ENCODE measurements at places on chromosomes 16 and 17.
A peak's percentile ranks its signal among the peaks of the same experiment; 100 is the strongest.

GRCh38 chr16:79159261-79160049 is 441.1 kb downstream of the MAF start:
- no peak for DNase-seq

GRCh38 chr16:7946142-7946541 is 613.5 kb downstream of the RBFOX1 start:
- DNase-seq: no peak

DNA sequence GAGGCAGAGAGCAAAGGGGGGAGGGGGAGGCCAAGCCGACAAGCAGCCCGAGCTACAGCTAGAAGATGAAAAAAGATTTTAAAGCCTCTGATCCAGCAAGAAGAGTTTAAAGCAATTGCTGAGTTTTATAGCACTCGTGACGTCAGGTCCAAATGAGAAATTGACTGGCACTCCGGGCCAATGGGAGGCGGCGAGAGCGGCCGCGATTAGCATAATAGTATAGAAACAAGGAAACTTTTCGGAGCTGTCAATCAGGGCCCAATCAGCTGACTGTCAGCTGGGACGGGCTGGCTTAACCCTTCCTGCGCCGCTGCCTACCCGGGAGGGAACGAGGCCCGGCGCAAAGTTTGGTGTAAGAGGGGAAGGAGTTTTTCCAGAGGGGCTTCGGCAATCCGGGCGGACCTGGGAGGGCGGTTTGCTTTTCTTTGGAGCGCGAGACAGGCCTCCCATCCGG is at the start of gene MAF:
Gene MAF (minus strand): TSS at position 100 of the 454 bp plus-strand sequence. CDS start 835 bp downstream, outside the sequence.
- DNase-seq: peak; percentile 8

- DNase-seq: no peak
Observed at GRCh38 chr16:86052926-86053325, 154.0 kb downstream of the IRF8 start.

GRCh38 chr17:7836596-7837407 is 2.8 kb downstream of the KDM6B start:
- DNase-seq: peak; percentile 98

DNA sequence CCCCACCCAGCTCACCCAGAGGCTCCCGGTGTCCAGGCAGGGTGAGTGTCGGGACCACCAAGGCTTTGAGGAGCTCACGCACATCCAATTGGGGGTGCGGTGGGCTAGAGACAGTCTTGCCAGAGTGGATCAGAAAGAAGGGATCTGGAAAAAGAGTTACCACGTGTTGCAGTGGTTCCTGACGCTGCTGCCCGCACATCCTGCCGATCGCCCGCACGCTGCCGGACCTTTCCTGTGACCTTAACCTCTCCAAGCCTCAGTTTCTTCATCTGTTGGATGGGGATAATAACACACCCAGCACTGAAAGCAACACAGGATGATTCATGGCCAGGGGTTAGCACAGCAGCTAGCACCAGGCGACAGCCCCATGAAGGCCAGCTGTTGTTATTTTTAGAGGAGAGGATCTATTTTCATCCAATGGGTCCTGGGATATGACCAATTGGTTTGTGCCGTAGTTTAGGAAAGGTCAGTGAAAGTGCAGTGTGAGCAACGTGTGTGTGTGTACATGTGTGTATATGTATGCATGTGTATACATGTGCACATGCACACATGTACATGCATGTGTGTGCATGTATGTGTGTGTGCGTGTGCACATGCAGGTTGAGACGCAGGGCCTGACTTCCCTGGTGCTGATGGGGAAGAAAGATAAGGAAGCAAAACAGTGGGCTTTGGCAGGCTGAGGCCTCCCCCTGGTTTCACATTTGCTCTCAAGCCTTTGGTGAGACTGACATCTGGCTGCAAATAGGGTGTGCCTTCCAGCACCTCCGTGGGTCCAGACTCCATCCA is 2.5 kb downstream of the ITGAX start:
- DNase-seq: no peak

DNA sequence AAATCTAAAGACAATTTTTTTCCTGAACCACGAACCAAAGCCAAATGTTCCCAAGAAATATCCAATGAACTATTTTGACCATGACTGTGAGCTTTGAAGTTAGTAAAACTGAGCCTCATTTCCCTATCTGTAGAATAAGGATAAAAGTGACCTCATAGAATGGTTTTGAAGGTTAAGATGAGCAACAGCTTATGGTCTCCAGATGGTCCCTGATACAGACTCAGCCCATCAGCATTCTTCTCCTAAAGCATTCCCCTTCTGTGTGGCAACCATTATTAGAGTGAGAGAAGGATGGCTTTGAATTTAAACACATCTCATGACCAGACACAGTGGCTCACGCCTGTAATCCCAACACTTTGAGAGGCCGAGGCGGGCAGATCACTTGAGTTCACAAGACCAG is 70.1 kb downstream of the COPRS start:
- DNase-seq: peak; percentile 36

GRCh38 chr16:73011926-73012325 is 36.0 kb downstream of the ZFHX3 start:
- no peak for DNase-seq

- DNase-seq: no peak
Observed at GRCh38 chr16:56948234-56948633, 13.5 kb upstream of the CETP start.

DNA sequence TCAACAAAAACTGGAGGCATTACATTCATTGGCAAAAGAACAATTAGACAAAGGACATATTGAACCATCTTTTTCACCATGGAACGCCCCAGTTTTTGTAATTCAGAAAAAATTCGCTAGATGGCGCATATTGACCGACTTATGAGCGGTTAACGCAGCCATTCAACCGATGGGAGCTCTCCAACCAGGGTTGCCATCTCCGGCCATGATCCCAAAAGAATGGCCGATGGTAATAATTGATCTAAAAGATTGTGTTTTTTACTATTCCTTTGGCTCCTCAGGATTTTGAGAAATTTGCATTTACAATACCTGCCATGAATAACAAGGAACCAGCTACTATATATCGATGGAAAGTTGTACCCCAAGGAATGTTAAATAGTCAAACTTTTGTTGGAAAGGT is 21.4 kb downstream of the ALOX15B start:
- peak; percentile 82 for DNase-seq

GRCh38 chr17:36482611-36483504 is 3.6 kb upstream of the ZNHIT3 start:
- peak; percentile 74 for DNase-seq

DNA sequence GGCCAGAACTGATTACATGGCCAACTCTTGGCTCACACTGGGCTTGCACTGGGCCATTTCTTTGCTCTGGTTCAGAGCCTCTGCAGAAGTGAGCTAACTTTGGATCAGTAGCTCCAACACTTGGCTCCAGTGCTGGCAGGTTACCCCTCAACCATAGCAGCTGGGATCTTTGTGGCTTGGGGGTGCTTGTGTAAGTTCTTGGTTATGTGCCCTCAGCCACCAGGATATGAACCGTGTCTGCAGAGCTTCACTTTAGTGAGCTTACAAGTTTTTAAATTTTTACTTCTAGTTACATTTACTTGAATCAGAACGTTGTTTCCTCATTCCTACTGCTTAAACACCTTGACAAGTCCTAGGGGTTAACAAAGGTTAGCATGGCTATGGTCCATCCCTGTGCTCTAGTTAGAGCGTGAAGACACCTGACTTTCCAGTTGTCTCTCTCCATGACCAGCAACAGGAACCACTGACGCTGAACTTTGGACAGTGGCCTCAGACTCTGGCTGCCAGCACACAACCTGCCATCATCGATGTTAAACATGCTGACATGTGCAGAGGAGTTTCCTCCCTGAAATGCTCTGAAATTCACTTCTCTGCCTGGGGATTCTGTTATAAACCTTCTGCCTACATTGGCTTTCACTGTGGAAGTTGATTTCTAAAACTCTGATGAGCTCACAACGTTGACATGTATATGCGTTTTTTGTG is 4.1 kb downstream of the PDF start:
- DNase-seq: no peak

DNA sequence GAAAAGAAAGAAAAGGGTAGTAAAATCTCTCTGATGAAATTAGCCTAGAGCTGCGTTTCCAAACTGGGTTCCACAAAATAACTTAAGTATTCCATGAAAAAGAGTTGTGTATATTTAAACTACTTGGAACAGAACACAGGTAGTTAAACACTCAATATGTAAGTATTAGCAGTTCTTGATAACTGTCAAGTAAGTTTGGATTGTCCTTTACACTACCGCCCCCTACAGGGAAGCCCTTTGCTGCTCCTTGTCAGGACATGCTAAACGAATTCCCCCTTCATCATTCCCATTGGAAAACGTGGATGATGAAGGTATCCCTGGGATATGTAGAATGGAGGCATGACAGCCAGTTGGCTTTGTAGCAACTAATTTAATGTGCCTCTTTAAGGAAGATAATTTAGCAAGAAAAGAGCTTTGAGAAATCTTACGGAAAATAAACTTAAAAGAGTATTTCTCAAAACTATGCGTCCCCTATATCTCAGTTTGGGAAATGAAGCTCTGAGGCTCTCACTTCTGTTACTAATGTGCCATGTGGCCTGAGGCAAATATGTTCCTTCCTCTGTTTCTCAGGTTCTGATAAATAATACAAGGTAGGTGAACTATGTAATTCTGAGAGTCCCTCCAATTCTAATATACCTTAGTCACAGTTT is 18.8 kb downstream of the NCBP3 start:
- DNase-seq: peak; percentile 80

GRCh38 chr16:55811811-55812210 is 21.1 kb downstream of the CES1 start:
- no peak for DNase-seq

DNA sequence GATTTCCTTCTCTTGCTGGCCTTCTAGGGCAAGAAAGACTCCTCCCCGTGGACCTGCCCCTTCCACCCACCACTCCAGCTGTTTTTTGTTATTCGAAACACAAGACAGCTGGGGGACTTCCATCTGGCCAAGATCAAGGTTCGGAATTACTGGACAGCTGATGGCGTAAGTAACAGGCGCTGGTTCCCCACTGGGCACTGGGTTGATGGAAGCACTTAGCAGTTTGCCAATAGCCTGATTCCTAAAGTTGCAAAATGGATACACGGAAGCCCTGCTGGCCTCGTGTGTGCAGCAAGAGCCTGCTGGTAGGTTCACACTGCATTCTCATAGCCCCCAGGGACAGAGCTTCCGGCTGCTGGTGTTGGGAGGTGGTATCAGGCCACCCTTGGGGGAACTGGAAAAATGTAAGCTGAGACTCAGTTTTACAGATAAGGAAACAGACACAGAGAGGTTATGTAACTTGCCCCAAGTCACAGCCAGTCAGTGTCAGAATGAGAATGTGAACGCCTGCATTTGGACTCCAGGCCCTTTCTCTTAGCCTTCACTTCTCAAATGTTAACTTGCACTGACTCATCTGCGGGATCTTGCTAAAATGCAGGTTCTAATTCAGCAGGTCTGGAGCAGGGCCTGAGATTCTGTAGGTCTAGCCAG is 171.7 kb downstream of the KATNIP start:
- no peak for DNase-seq

All from ELR (cell line).